ENCODE measurements at places on chromosomes 16 and 17. TPM values are rescaled to one million over a fixed set of nuclear protein-coding genes. Genes with fewer than 3 reads are reported as not detected.

The LITAFD gene
- total RNA-seq = not detected

The PLSCR3 gene
- total RNA-seq = 73.9 TPM

The MYH11 gene
- 1.9 TPM for total RNA-seq

The CENPT gene
- total RNA-seq = 51.2 TPM

The FBF1 gene
- total RNA-seq = 14.5 TPM

The SCARF1 gene
- 0.64 TPM for total RNA-seq

The CES5A gene
- total RNA-seq = not detected

The CAVIN1 gene
- total RNA-seq = 510 TPM

The CYB561 gene
- 6.1 TPM for total RNA-seq

The CACNG5 gene
- not detected for total RNA-seq

The C17orf78 gene
- total RNA-seq = not detected

The TERB1 gene
- 0.18 TPM for total RNA-seq

The PRSS27 gene
- total RNA-seq = 4.2 TPM

The CBX4 gene
- 21.4 TPM for total RNA-seq

GRCh38 chr17:77724876-77725615, 233.5 kb upstream of the TNRC6C start:
- peak; percentile 69 for DNase-seq

DNA sequence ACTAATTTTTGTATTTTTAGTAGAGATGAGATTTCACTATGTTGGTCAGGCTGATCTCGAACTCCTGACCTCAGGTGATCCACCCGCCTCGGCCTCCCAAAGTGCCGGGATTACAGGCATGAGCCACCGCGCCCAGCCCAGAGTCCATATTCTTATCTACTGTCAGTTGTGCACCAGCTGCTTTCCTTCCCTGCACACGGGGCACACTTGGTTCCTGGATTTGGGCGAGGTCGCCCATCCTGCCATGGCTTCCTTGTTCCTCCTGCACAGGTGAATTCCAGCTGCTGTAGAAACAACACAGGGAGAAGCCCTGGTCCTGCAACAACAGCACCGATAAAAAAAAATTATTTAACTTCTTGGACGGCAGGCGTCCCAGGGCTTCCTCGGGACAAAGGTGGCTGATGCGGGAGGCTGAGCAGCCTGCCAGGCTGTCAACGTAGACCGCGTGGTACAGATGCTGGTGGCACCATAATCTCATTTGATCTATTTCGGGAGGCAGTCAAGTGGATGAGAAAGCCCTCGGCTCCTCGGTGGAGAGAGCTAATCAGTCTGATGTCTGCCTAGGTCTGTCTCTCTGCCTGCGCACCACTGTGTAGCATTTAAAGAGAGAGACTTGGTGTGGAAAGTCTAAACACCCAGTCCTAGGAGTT, 19.1 kb downstream of the RGS9 start:
- no peak for DNase-seq

DNA sequence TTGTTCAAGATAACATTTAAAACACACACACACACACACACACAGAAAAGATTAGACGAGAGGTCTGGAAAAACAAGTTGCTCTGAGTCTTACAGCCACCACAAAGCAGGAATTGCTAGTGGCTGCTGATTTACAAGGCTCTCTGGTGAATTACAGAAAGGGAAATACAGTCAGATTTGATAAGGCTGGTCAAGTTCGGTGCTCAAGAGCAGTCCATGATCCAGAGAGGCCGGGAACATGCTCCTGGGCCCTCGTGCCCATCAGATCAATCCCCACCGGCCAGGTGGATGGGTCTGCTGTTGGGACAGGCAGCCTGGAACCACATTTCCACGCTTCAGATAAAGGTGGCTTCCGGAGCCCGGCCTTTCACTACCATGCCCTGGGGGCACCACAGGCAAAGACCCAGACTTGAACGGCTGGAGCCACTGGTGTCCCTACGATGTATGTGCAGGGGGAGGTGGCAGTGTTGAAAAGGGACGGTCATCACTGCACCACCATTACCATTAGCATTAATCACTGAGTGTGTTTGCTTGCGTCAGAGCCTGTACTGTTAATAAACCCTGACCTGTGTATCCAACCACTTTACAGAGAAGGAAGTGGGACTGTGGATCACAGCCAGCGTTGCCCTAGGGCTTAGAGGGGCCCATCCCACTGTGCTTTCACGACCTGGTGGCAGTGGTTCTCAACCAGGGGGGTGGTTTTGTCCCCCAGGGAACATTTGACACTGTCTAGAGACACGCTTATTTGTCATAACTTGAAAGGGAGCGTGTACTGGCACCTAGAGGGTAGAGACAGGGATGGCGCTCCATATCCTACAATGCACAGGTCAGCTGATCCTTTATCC, 95.1 kb downstream of the XYLT1 start:
- no peak for DNase-seq

DNA sequence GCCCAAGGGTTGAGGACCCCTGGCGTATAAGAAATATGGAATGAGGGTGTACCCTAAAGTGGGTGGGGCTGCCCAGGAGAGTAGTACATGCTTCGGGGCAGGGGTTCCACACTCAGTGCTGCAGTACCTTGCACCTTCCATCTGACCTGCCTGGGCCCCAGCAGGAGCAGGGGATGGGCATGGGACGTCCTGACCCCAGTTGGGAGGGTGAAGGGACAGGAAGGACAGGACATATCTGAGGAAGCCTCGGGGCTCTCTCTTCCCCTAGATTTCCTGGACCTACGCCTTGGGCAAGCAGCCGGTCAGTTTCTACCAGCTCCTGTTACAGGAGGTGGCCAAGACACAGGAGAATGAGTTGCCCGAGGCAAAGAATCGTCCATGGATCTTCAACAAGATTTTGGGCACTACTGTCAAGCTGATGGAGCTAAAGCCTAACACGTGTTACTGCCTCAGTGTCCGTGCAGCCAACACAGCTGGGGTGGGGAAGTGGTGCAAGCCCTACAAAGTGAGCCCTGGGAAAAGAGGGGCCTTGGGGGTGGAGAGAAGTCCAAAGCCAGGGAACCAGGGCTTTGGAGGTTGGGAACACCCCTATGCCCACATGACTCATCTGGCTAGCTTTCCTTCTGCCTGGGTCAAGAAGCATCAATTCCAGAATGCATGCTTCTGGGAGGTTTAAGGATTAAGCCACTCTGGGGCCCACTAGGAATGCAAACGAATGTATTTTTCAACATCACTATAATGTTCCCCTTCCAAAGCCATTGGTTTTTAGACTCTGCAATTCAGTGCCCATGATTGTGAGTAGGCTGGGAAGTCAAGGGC, 7.9 kb downstream of the FNDC8 start:
- DNase-seq = no peak

DNA sequence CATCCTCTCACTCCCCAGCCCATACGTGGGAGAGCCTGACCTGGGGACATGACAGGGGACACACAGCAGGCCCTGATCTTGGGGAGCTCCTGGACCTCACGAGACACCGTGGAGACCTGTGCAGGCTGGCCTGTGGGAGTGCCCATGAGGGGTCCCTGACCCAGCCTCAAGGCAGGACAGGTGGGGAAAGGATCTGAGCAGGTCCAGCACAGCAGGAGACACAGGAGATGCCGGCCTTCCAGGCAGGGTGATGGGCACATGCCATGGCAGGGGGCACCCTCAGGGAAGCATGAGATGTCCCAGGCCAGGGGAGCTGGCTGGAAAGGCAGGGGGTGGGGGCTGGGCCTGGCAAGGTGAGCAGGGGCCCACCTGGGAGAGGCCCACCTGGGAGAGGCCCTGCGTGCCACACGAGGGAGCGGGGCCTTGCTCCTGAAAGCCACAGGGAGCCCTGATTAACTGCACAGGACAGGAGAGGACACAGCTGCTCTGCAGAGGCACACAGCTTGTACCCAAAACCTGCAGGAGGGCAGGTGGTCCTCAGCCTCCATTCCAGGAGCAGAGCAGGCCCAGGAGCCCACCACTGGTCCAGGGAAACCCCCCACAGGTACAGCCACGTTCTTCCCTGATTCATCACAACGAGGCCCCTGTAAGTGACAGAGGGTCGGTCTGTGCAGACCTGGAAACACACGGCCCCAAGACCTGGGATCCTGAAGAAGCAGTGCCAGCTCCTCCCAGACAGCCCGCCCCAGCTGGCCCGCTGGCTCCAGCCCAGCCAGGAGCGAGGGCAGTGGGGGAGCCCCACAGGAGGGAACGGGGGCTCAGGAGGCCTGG, 26.6 kb upstream of the KRT17 start:
- no peak for DNase-seq

- no peak for DNase-seq
These were observed 67.1 kb upstream of the ZNF469 start for GRCh38 chr16:88315543-88316105.

DNA sequence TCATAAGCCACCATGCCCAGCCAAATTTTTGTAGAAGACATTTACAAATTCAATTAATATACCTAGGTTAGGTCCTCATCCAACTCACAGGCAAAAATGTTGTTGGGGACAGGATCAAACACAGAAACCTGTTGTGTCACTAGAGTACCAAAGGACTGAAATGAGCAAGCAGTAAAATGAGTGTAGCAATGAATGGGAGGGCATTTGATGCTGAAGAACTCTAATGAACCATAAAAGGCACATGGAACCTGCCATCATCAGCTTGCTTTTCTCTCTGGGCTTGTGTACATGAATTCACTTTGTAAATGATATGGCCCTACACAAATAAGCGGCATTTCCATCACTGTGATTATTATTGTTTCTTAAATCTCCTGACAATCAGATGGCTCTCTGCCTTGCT, 17.8 kb downstream of the USP31 start:
- no peak for DNase-seq

GRCh38 chr17:19938736-19939135, 38.9 kb downstream of the AKAP10 start:
- no peak for DNase-seq

- no peak for DNase-seq
These were observed 3.8 kb upstream of the TMC7 start for GRCh38 chr16:18979936-18980335.

- DNase-seq = no peak
These were observed 10.6 kb upstream of the NUDT16L1 start for GRCh38 chr16:4682616-4683254.

GRCh38 chr16:48507391-48507790, 102.6 kb downstream of the N4BP1 start:
- no peak for DNase-seq

- DNase-seq = no peak
These were observed 485 bp downstream of the DNAJA3 start for GRCh38 chr16:4426021-4426684.

DNA sequence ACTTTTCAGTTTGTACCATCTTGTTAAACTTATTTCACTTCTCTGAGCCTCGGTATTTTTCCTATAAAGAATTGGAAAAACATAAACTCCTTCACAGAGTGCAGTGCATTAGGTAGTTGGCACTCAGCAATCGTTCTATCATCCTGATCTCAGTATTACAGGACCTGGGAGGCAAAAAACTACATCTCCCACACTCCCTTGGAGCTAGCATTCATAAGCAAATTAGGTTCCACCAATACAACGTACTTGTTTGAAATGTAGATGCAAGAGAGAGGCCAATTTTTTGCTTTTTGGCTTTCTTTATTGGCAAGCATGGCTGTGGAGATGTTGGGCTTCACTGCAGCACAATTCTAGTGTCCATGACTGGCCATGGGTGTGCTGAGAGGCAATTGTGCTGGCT, 285.2 kb downstream of the CA10 start:
- DNase-seq = no peak

DNA sequence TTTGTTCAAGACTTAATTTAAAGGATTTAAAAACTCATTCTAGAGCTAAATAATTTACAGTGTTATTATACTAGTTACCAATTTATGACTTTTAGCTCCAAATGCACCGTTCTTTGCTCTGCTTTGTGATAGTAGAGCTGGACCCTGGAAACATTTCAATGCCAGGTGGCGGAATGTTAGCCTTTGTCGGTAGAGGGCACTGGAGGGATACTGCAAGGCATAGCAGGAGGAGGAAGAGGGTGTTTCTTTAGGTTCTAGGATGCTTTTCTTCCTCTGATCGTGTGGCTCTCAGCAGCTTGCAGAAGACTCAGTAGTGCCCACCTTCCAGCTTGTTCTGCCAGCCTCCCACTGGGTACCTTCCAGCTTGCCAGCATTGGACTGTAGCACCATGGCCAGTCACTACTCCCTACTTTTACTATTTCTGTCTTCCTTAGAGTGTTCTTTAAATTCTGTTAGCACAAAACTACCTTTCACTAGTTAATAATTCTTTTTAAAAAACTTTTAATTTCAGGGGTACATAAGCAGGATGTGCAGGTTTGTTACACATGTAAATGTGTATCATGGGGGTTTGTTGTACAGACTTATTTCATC, 325.3 kb downstream of the UTP18 start:
- DNase-seq = no peak

- DNase-seq = no peak
These were observed 30.8 kb upstream of the GAS7 start for GRCh38 chr17:10229181-10229580.

DNA sequence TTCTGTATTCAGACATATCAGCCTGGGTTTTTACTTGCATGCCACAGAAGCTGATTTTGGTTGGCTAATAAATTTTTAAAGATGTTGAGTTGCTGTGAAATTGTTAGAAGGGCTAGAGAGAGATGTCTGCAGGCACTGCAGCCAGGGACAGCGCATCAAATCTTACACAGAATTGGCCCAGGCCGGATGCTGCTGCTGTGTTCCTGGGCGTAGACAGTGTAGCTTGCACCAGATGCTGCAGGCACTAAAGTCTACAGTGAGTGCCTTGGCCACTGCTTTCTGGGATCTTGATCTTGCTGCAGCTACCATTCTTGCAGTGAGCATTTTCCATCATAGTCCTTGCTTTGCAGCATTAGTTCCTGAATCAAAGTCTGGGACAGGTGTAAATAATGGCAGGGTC, 169.9 kb downstream of the SPECC1 start:
- no peak for DNase-seq

- DNase-seq = no peak
These were observed 199.3 kb downstream of the C16orf95 start for GRCh38 chr16:87117936-87118335.

Measured in osteocyte (in vitro differentiated cells).